ENCODE measurements at places on chromosomes 4 and X.

GRCh38 chr4:7323872-7324650, 110.7 kb downstream of the PSAPL1 start:
- DNase-seq: no peak

- DNase-seq: no peak
Observed at GRCh38 chr4:8859550-8860095, 12.0 kb downstream of the HMX1 start.

GRCh38 chr4:25908491-25908901, 5.5 kb upstream of the SMIM20 start:
- no peak for DNase-seq

GRCh38 chr4:106967892-106968291, 68.2 kb downstream of the DKK2 start:
- DNase-seq: no peak

- no peak for DNase-seq
Observed at GRCh38 chr4:54842226-54842625, 184.5 kb downstream of the KIT start.

- DNase-seq: no peak
Observed at GRCh38 chr4:164483711-164484110, 270.2 kb upstream of the SMIM31 start.

GRCh38 chr4:128782875-128783614, 26.5 kb upstream of the JADE1 start:
- DNase-seq: no peak

DNA sequence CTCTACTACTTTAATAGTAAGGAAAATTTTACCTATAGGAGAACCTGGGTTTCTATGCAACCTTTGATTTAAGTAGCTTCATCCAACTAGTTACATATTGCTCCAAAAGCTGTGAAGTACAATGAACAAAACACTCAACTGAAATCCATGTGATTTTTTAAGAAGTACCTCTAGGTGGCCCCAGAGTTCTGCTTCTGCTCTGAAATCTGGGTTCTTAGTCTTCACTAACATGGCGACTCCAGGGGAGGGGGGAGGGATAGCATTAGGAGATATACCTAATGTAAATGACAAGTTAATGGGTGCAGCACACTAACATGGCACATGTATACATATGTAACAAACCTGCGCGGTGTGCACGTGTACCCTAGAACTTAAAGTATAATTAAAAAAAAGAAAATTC, 73.4 kb upstream of the MAGEB2 start:
- no peak for DNase-seq

GRCh38 chr4:154961263-154961662, 180.2 kb downstream of the RBM46 start:
- DNase-seq: no peak

GRCh38 chrX:110015032-110015431, 12.1 kb downstream of the TMEM164 start:
- DNase-seq: no peak

DNA sequence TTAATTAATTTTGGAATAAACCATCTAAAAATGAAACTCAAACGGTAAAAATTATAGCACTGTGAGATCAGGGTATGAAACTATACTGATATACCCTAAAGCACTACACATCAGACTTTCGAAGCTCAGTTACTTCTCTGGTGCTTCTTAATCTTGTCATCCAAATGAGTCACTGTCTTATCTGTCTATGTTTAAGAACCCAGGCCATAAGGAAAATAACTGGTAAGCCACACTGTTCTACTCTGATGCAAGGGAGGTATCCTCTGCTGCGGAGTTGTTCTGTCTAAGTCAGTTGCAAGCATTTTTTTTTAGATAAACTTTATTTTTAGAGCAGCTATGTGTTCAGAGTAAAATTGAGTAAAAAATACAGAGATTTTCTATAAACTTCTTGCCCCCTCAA, 830.8 kb upstream of the POU3F4 start:
- no peak for DNase-seq

GRCh38 chr4:77651820-77652219, 46.2 kb downstream of the CXCL13 start:
- DNase-seq: no peak

DNA sequence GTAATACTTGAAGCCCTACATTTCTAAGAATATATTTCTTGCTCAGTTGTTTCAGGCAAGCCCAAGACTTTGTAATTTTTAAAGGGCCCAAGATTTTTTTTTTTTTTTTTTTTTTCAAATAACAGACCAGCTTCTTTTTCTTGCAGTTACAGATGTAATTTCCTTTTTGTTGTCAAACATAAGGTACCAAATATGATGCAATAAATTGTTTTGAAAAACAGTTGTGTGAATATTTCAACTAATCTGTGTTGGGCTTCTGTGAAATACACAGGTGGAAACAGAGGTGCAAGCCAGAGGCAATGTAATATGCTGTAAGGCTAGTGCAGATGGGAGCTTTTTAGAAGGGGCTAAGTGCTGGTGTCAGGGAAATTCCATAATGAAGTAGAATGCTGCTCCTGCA, 64.8 kb upstream of the RAB33B start:
- DNase-seq: no peak

DNA sequence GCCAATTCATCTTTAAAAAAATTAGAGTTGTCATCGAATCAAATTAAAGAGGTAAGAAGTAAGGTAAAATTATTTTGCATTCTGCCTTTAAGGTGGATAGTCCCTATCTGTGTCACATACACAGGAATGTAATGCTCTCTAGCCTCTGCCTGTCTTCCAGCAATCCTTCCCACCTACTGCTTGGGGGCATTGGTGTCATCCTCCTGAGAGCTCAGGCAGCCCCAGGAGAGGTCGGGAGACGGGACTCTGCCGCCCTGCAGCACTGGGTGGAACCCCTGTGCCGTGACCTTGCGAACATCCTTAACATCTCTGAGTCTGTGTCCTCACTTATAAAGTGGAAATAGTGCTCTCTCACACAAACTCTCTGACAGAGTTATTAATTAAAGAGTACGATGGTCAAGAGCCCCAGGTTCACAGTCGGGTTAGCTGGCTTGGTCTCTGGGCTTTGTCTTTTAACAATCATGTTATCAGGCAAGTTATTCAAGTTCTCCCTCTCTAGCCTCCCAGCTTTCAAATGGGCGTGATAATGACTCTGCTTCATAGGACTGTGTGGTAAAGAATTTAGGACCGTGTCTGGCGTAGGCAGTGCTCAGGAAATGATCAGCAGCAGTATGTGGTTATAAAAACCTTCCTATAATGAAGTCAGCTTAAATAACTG, 10.2 kb downstream of the TLR3 start:
- no peak for DNase-seq

- no peak for DNase-seq
Observed at GRCh38 chrX:147916375-147916968, 4.8 kb downstream of the FMR1 start.

DNA sequence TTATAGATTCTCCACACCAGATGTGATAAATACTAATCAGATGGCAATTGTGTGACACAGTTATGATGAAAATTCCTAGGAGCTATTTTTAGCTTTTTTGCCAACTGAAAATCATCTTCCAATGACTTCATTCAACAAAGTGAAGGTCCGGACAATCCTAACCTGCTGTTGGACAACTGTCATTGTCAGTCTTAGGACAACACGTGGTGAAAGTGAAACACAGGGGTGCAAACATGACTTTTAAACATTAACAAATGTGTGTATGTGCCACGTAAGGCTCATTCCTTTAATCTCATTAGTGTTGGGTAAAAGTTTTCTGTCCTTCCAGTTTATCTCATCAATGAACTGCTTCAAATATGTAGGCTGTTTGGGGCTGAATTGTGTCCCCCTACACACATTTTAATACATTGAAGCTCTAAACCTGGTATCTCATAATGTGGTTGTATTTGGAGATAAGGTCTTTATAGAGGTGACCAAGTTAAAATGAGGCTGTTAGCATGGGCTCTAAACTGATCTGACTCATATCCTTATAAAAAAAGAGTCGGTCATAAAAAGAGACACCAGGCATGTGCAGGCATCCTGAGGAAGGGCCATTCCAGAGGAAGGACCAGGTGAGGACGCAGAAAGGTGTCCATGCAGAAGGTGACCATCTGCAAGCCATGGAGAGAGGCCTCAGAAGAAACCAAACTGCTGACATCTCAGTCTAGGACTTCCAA, 41.2 kb upstream of the SMAD1 start:
- no peak for DNase-seq

- no peak for DNase-seq
Observed at GRCh38 chr4:4991541-4992099, 27.6 kb downstream of the CYTL1 start.

Measured in stimulated activated CD8-positive, alpha-beta memory T cell treated with anti-CD3 and anti-CD28 coated beads, Interleukin-7, amount 100 ng/mL, for 4 hours (primary cell).